Natural killer cell treated with Interleukin-12 subunit alpha and Interleukin-12 subunit beta and Interleukin-15 and Interleukin-18, amount 100 ng/mL, for 72 hours (primary cell): ENCODE measurements at places on chromosomes 6 and 20.

DNA sequence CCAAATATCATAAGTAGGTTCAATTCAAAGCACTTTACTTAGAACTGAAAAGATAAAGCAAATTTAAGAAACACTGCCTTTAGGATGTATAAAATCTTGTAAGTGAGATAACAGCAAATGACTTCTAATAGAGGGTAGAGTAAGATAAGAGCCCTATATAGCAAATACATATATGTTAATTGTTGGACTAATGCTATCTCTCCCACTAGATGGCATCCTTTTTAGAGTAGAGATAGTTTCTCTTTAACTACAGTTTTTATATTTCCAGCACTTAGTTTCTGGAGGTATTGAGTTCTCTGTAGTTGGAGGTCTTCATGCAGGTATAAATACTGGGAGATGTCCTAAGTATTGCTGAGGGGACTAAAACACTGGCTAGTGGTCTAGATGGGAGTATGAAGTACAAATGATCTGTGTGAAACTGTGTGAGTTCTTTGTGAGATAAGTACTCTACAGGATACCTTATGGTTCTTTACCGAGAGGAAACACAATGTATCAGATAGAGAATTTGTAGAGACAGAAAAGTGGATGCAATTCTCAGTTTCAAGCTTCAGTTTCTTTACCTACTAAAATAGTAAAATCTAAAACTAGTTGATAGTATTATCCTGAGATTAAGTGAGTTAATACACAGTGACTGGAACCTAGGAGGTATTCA is 399.3 kb downstream of the KHDRBS2 start:
- no peak for DNase-seq

GRCh38 chr6:22884456-22884855 is 315.1 kb downstream of the HDGFL1 start:
- no peak for DNase-seq

DNA sequence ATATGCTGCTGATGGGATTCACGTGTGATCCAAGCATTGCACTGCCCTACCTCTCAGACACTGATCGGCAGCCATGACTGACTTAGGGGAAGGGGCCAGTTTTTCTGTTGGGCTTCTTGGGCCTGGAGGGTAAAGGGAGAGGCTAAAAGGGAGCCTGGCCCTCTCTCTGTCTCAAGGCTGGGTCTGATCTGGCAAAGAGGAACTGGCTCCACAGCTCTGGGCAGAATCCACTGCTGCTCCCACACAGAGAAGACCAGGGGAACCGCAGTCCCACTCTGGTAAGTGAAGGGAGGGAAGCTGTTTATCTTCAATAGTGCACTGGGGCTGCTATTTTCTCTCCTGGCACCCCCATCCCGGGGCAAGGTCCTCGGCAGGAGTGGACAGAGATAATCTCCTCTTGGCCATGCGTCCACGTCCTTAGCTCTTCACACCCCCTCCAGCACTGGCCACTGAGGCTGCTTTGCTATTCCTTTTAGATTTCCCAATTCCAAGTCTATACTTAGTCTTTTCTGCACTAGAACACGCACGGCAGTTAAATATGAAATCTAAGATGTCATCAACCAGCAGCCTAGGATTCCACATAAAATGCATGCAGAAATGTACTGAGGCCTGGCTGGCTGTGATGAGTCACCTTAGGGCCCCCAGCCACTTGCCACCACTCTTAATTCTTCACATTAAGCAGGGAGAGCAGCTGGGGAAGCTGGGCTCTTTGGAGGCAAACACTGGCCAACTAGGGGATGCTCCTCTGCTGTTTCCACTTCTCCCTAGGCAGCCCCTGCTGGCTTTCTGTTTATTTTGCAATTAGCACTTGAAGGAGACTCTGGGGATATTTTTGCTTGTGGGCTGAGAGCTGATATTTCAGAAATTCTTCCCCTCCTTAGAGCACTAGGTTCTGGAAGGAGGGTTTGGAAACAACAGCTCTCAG is 87.8 kb upstream of the ARMC2 start:
- no peak for DNase-seq

DNA sequence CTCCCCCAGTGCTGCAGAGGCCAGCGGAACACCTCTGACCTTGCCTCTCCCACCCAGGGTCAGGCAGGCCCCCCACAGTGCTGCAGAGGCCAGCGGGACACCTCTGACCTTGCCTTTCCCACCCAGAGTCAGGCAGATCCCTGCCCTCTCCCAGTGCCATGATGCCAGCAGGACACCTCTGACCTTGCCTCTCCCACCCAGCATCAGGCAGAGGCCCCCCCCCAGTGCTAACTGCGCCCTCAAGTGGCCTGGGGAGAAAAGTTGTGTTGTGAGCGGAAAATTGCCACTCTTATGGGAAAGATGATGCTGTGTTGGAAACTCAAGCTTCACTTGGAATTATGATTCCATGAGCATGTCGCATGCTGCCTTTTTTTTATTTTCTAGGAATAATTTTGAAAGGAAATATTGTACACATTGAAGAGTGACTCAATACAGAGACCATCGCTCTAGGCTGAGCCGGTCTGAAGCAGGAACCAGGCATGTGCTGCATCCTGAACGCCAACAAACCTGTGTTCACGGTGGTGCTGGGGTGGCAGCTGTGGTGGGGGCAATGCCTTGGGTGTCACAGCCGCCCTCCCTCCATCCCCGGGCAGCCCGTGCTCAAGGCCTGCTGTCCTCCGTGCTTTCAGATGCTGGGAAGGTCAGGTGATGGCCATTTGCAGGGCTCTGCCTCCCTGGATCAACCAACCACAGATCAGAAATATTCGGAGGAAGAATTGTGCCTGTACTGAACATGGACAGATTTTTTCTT is 98.6 kb downstream of the CDH4 start:
- DNase-seq, result no peak

DNA sequence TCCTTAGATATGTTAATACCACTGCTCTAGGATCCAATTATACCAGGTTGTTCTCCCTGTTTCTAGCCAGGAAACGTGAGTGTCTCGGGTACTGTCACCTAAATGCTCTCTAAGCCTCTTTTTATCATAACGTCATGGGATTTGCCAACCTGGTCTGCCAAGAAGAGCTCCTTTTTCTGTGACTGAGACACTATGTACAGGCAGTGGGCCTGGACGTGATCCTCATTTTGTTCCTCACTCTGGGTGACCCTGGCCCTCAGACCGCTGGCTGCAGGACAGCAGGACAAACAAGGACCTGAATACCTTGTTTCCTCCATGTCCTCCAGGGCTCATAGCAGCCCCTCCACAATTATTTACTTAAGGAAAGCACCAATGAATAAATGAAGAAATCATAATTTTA is 69.1 kb downstream of the CD164 start:
- no peak for DNase-seq

GRCh38 chr6:56497240-56497639 is 145.4 kb downstream of the DST start:
- DNase-seq, result no peak

DNA sequence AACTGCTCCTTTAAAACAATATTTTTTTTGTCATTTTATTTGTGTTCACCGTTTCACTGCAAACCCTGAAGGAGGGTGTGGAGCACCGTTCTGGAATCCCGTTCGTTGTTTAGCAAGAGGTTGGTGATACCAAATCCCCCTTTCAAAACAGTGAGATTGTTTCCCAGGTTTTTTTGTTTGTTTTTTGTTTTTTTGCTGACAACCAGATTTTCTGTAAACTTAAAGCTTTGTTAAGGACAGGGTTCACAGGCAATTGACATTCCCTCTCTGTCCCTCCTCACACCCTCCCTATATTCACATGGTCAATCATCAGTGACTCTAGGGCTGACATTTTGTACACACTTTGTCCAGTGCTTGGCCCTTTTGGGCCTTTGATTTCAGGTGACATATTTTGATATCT is 21.0 kb upstream of the MROH8 start:
- DNase-seq, result no peak

- DNase-seq, result no peak
These were observed 119.4 kb downstream of the CD24 start for GRCh38 chr6:106855117-106855516.

GRCh38 chr6:56915832-56916231 is 39.1 kb upstream of the BEND6 start:
- no peak for DNase-seq

- no peak for DNase-seq
These were observed 44.6 kb downstream of the RIN2 start for GRCh38 chr20:19802492-19803158.
